Activated CD8-positive, alpha-beta T cell treated with anti-CD3 and anti-CD28 coated beads for 36 hours (primary cell): ENCODE measurements at places on chromosomes 7 and 10. TPM values are rescaled to one million over a fixed set of nuclear protein-coding genes. Genes with fewer than 3 reads are reported as not detected.

The PVRIG gene
- total RNA-seq, result 30.2 TPM

The MYH16 gene
- total RNA-seq, result not detected

The SHH gene
- not detected for total RNA-seq

The GSTO1 gene
- 179 TPM for total RNA-seq

DNA sequence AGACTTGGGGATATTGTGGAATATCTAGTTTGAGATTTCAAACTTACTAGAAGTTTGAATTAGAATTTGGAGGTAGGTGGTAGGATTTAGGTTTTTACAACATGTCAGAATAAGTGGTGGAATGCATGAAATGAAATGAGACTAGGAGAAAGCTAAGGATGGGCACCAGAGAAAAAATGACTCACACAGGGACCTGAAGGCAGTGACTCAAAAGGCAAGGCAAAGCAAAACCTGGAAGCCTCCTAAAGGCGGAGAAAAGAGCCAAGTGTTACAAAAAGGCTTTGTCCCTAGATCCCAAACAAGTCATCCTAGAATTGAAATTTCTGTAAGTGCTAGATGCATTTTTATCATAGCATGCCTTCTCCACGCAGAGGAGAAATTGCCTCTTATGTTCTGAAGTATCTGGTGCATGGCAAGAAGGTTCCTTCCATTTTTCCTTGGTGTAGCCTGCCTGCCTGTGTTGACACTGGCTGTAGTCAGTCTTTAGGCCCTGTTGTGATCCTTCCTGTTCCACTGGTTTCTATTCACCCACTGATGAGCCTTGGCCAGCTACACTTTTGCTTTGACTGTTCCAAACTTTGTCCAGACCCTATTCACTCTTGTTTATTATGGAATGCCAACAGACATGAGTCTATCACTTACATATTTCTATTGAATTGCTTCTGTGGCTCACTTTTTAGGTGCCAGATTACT is 109.3 kb downstream of the ETV1 start:
- no peak for DNase-seq

- DNase-seq, result no peak
These were observed 17.2 kb upstream of the GIMAP8 start for GRCh38 chr7:150432915-150433892.

GRCh38 chr10:11642566-11642965 is 31.1 kb upstream of the USP6NL start:
- no peak for DNase-seq

DNA sequence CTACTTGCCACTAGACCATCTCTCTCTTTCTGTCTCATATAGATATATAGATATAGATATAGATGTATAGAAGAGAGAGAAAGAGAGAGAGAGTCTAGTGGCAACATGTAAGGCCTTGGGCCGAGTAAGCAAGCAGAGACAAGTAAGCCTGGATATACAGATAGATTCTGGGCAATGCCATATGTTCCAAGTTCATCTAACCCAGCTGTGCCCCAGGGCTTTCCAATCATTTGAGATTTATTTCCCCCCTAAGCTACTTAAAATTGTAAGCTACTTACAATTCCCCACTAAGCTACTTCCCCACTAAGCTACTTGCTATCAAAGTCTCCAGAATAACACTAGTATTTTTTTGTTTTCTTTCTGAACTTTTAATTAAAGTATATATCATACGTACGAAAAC is 1094.1 kb downstream of the DNAJB9 start:
- DNase-seq, result no peak

GRCh38 chr10:77313066-77313750 is 324.4 kb downstream of the KCNMA1 start:
- DNase-seq, result no peak

DNA sequence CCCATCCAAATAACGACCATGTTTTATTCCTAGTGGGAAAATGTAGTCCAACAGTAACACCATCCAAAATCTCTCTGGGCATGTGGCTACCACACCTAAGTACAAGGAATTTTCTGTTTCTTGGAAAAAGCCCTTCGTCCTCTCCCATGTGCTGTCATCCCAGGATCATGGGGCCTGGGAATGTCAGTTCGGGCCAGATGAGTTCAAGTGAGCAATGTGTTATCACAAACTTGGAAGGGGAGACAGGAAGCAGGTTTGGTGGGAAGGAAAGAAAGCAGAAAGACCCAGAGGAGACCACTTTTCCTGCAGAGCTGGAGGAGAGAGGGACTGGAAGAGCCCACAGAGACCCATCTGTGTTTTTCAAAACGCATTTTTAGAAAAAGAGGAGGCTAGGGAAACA is 110.8 kb downstream of the PLXNA4 start:
- DNase-seq, result no peak

GRCh38 chr10:93542358-93542791 is 24.1 kb upstream of the FFAR4 start:
- no peak for DNase-seq

- DNase-seq, result no peak
These were observed 219.7 kb downstream of the CSTF2T start for GRCh38 chr10:51479711-51480110.

GRCh38 chr7:3037259-3037658 is 6.4 kb downstream of the CARD11 start:
- no peak for DNase-seq

- DNase-seq, result no peak
These were observed 126.6 kb upstream of the LSM8 start for GRCh38 chr7:118057404-118057803.
